BJ (cell line): ENCODE measurements at places on chromosomes 2 and 18. TPM values are rescaled to one million over a fixed set of nuclear protein-coding genes. Genes with fewer than 3 reads are reported as not detected.

DNA sequence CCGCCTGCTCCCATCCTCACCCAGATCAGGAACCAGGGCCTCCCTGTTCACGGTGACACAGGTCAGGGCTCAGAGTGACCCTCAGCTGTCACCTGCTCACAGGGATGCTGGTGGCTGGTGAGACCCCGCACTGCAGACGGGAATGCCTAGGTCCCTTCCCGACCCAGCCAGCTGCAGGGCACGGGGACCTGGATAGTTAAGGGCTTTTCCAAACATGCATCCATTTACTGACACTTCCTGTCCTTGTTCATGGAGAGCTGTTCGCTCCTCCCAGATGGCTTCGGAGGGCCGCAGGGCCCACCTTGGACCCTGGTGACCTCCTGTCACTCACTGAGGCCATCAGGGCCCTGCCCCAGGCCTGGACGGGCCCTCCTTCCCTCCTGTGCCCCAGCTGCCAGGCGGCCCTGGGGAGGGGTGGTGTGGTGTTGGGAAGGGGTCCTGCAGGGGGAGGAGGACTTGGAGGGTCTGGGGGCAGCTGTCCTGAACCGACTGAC, 31.7 kb downstream of the GPC1 start:
- no peak for DNase-seq

- no peak for DNase-seq
These were observed 6.0 kb upstream of the LIMS2 start for GRCh38 chr2:127681288-127681804.

GRCh38 chr2:136049991-136050920, 64.8 kb upstream of the DARS1 start:
- no peak for DNase-seq

DNA sequence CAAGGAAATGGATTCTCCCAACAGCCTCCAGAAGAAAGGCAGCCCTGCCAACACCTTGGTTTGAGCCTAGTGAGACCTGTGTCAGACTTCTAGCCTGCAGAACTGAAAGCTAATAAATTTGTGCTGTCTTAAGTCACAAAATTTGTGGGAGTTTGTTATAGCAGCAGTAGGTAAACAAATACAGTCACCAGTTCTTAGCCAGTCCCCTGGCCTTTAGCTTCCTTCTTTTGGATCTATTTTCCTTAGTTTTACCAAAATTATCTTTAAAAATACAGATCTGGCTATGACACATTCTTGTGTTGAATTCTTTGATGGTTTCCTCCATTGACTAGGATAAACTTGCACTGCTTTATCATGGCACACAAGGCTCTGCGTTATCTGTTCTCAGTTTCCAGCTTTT, 697.9 kb upstream of the FANCL start:
- no peak for DNase-seq

DNA sequence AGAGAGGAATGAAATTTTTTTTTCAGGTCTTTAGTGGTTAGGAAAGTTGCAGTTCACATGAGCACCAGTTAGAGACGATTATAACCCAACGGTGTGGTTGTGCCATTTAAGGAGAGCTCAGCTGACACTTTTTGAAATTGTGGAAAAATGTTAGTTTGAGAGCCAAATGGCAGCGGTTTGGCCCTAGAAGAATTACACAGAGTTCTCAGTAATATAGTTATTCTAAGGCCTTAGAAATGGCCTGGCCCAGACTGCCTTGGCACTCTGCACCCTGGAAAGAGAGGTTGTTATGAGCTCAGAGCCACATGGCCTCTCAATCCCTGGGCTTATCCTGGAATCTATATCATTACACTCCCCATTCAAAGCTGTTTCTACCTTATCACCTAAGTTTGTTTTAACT, 117.4 kb downstream of the RHBDD1 start:
- peak; percentile 50 for DNase-seq

COLEC12 gene
- 41.1 and 55.1 TPM in 2 replicates for polyA plus RNA-seq

DNA sequence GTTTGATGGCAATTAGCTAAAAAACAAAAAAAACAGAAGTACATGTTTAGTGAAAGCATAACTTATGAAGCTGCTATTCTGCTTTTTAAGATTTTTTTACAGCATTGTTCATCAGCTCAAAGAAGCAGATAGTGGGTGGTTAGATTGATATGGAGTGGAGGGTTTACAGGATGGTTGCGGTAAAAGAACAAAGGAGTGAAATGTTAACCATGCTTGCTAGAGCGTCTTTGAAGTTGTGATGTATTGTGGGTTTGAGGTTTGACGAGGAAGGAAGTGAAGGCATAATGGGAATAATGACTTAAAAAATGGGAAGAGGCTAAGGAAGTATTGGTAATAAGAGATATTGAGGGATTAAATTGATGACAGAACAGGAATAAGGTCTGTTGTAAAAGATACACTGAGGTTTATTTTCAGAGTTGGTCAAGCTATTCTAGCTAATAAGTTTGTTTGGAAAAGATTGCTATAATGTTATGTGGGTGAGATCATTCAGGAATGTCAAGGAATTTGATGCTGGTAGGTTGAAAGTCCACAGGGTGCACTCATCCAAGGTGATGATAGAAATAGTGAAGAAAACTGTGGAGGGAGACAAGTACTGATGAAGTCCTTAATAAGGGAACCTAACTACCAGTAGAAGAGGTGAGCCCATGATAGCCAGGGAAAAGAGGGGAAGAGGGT, 14.6 kb downstream of the SPOPL start:
- DNase-seq = no peak

GRCh38 chr2:119680457-119681202, 1.6 kb downstream of the TMEM177 start:
- no peak for DNase-seq

DNA sequence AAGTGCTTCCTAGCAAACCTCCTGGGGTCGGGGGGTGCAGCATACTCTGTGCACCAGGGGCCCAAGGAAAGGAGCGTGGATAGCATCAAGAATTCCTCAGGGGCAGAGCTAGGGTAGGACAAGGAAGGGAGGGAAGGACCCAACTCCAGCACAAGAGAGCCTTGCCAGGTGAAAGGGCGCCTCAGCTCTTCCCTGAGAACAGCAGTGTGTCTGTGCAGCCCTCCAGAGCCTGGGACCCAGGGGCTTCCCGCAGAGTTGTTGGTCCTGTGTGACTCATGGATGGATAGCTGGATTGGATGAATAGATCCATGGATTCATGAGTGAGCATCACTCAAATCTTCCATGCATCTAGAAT, 175.4 kb downstream of the SMAD2 start:
- no peak for DNase-seq

SLC5A7 gene
- not detected in 2 replicates for polyA plus RNA-seq

DNA sequence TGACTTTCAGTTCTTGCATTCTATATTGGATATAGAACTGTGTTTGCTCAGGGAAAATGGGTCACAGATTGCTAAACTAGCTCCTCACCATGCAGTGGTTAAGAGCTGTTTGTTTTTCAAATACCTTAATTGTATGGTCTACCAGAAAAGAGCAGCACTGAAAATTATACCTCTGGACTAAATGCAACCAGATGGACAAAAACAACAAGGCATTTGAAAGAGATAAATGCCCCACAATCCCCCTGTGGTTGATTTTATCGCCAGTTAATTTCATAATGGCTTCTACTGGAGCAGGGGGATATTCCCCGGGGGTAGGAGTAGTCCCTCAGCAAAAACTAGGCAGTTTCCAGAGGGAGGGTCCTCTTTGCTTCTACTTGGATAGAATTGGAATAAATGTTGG, 267.9 kb upstream of the TNP1 start:
- DNase-seq = no peak

DNA sequence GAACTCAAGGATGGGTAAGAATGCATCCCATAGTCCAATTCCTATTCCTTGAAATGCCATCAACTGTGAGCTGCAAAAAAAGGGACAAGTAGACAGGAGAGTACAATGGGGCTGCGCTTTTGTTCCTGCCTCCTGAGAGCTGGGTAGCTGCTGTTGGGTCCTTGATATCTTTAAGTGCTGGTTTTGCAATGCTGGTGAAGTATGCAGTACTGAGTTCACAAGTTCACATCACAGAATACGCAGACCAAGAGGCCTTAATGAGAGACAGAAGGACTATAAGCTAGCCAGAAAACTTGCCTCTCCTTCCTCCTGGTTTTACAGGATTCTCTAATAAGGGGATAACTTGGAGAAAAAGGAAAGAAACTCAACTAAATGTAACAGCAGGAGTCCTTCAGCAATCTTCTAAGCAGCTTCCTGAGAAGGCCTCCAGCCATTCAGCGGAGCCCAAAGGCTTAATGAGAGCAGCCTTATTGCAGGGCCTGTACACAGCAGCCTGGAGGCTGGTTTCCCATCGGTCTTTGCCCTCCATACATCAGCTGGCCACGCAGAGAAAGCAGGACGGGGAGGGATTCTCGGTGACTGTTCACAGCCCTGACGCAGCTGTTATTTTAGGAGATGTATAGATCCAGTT, 293.1 kb downstream of the CDCA7 start:
- DNase-seq = no peak

GRCh38 chr2:20595439-20596192, 55.3 kb downstream of the HS1BP3 start:
- no peak for DNase-seq
